ENCODE measurements at places on chromosomes 12 and 14.
A peak's percentile ranks its signal among the peaks of the same experiment; 100 is the strongest.

DNA sequence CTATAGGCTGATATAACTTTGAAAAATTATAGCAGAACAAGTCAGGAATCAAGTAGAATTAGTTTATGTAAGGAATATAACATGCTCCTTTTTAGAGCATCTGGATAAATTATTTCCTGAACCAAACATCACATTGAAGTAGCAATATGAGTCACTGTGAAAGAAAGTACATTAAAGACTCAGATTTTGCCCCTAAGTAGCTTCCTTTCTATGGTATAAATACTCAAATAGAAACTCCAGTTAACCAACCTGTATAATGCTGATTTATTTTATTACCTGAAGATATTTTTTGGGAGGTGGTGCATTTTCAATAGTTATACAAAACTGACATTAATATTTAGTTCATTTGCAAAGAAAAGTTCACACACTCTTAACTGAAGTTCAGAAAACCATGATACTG is 312.1 kb downstream of the ITPR2 start:
- no peak for DNase-seq
- no peak overlapping the region for H3K4me3 ChIP-seq
- peaks cover 18% of the 10 kb centered on the region for H3K4me1 ChIP-seq
- no peak overlapping the region for H3K27ac ChIP-seq
- H3K36me3 ChIP-seq: no peaks in the 10 kb centered on the region

GRCh38 chr12:4477129-4477528 is 31.5 kb upstream of the FGF6 start:
- H3K4me3 ChIP-seq: no peak overlapping the region
- H3K4me1 ChIP-seq: no peaks in the 10 kb centered on the region
- H3K27ac ChIP-seq: no peak overlapping the region
- no peaks in the 10 kb centered on the region for H3K27me3 ChIP-seq
- no peak for DNase-seq

GRCh38 chr12:63777340-63777739 is 2.4 kb upstream of the RXYLT1 start:
- no peak overlapping the region for H3K27ac ChIP-seq
- H3K36me3 ChIP-seq: no peaks in the 10 kb centered on the region
- H3K4me1 ChIP-seq: peaks cover 9% of the 10 kb centered on the region
- no peak for DNase-seq
- no peak overlapping the region for H3K4me3 ChIP-seq

DNA sequence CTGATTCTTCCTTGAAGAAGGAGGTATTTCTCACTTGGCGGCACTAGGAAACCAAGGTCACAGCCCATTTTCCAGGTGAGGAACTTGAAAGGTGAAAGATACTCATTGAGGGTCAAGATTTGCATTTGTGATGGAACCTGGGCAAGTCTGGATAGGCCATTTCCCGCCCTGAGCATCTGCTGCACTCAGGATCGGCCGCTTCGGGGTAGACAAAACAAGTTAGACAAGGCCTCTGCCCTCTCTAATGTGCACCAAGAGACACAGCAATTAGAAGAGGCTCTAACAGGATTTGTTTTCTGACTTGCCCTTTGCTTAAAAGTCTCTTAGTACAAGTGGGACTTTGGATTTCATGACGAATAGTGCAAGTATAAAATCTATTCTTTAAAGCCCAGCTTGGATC is 167.2 kb downstream of the KTN1 start:
- no peak overlapping the region for H3K27ac ChIP-seq
- H3K4me1 ChIP-seq: no peaks in the 10 kb centered on the region
- no peaks in the 10 kb centered on the region for H3K36me3 ChIP-seq
- no peak overlapping the region for H3K4me3 ChIP-seq

- no peaks in the 10 kb centered on the region for H3K4me1 ChIP-seq
- DNase-seq: no peak
- H3K27me3 ChIP-seq: no peaks in the 10 kb centered on the region
- H3K4me3 ChIP-seq: no peak overlapping the region
Measured at GRCh38 chr12:51188359-51189051, 15.6 kb upstream of the TFCP2 start.

DNA sequence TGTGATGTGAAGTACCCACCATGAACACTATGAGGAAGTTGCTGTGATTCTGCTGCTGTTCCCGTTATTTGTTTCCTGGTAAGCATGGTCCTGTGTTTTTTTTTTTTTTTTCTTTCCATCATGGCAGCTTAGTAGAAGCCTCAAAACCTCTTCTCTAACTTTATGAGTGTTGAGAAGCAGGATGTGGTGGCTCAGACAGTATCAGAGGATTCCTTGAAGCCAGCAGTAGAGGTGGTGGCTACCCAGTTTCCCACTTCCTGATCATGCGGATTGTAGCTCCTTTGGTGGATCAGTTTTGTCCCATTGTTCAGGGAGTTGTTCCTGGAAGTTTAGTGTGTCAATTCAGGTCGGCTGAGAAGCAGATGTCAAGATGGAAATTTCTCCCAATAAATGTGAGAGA is 175.8 kb downstream of the ATP23 start:
- no peaks in the 10 kb centered on the region for H3K27me3 ChIP-seq
- no peak for DNase-seq
- no peak overlapping the region for H3K4me3 ChIP-seq
- no peaks in the 10 kb centered on the region for H3K36me3 ChIP-seq
- no peaks in the 10 kb centered on the region for H3K4me1 ChIP-seq

DNA sequence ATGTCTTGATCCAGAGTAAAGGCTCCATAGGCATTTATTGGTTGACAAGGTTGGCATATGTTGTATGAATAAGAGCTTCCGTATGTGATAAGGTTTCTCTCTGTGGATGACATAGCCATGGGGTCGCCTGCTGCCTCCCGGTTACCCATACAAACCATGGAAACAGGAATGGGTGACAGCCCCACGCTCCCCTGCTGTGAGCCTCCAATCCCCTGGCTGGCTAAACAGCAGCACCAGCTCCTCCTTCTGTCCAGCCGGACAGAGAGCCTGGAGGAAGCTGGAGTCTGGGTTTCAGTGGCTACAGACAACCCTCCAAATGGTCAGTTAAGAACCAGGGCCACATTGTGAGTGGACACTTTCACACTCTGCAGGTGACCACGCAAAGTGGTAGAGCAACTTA is 131.1 kb downstream of the CALM1 start:
- no peak overlapping the region for H3K27ac ChIP-seq
- no peaks in the 10 kb centered on the region for H3K4me1 ChIP-seq
- H3K36me3 ChIP-seq: no peaks in the 10 kb centered on the region
- H3K27me3 ChIP-seq: no peaks in the 10 kb centered on the region

DNA sequence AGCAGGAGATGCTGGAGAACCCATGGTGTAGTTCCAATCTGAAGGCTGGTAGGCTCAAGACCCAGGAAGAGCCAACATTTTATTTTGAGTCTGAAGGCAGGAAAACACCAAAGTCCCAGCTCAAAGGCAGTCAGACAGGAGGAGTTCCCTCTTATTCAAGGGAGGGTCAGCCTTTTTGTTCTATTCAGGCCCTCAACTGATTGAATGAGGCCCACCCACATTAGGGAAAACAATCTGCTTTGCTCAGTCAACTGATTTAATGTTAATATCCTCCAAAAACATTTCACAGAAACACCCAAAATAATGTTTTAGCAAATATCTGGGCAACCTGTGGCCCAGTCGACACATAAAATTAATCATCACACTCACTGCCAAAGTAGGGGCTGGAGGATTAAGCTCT is 130.8 kb downstream of the LMNTD1 start:
- H3K27me3 ChIP-seq: no peaks in the 10 kb centered on the region
- H3K4me1 ChIP-seq: no peaks in the 10 kb centered on the region
- H3K27ac ChIP-seq: no peak overlapping the region
- no peak overlapping the region for H3K4me3 ChIP-seq
- DNase-seq: no peak
- no peaks in the 10 kb centered on the region for H3K36me3 ChIP-seq

- no peak overlapping the region for H3K4me3 ChIP-seq
- DNase-seq: no peak
- H3K27ac ChIP-seq: no peak overlapping the region
- no peaks in the 10 kb centered on the region for H3K36me3 ChIP-seq
- no peaks in the 10 kb centered on the region for H3K4me1 ChIP-seq
- no peaks in the 10 kb centered on the region for H3K27me3 ChIP-seq
Measured at GRCh38 chr12:68560851-68561422, 49.8 kb upstream of the RAP1B start.

- no peaks in the 10 kb centered on the region for H3K27me3 ChIP-seq
- no peaks in the 10 kb centered on the region for H3K4me1 ChIP-seq
- no peak for DNase-seq
Measured at GRCh38 chr12:76641961-76642360, 82.4 kb upstream of the OSBPL8 start.

DNA sequence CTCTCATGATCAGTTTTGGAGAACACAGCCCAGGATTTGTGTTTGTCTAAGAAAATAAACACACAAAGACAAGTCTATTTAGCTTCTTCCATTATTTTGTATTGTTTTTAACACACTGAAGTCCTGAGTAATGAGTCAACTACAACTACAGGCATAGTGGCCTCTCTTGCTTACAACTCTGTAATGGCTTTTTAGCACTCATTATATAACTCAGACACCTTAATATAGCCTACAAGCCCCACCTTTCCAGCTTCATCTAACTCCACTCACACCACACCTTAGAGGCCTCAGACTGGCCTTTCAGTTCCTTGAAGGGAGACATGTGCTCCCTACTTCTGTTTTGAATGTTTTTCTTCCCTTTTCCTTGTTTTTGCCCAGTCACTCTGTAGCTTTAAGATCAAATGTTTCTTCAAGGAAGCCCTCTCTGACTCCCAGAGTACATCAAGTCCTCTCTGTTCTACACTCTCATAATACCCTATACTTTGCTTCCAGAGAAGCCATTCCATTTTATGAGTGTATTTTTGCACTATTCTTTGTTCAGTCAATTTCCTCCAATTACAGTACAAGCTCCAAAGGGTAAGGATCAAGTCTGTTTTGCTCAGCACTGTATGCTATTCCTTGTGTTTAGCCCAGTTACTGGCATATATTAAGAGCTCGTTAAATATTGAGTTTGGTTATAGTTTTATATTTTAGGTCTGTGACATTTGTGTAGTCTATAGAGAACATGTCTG is 233.6 kb upstream of the ARHGAP5 start:
- H3K27ac ChIP-seq: no peak overlapping the region
- no peaks in the 10 kb centered on the region for H3K27me3 ChIP-seq
- H3K4me3 ChIP-seq: no peak overlapping the region
- no peak for DNase-seq
- H3K4me1 ChIP-seq: no peaks in the 10 kb centered on the region

- H3K36me3 ChIP-seq: no peaks in the 10 kb centered on the region
- H3K27me3 ChIP-seq: no peaks in the 10 kb centered on the region
- peak; percentile 94 for DNase-seq
- H3K4me1 ChIP-seq: no peaks in the 10 kb centered on the region
- H3K27ac ChIP-seq: peak within 1 kb of the TSS; percentile 67
- H3K4me3 ChIP-seq: peak within 1 kb of the TSS; percentile 80
Measured at GRCh38 chr12:34022079-34022830, at the start of gene ALG10. Gene ALG10, plus strand, starts transcription at chr12:34022496. Its CDS starts 104 bp downstream, at chr12:34022600.

DNA sequence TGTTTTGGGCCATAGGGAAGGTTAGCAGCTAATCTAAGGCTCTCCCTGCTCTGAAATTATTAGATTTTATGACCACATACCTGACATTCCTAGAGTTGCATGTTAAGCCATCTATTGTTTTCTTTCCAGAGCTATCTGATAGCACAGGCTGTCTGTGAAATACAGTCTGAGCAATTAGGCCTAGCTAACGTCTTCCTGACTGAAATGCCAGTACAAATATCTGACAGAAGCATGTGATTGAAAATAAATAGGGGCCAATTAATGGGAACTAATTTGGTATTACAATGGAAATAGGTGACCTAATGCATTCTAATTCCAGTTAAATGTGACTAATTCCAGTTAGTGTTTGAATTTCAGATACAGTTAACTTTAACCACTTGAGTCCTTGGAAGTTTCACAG is 115.2 kb downstream of the C12orf75 start:
- DNase-seq: no peak
- no peaks in the 10 kb centered on the region for H3K4me1 ChIP-seq
- no peaks in the 10 kb centered on the region for H3K27me3 ChIP-seq
- H3K4me3 ChIP-seq: no peak overlapping the region
- H3K27ac ChIP-seq: no peak overlapping the region

GRCh38 chr12:68291396-68292036 is 38.1 kb upstream of the IL22 start:
- H3K27ac ChIP-seq: no peak overlapping the region
- H3K4me1 ChIP-seq: peaks cover 22% of the 10 kb centered on the region
- no peak for DNase-seq
- no peak overlapping the region for H3K4me3 ChIP-seq

GRCh38 chr14:20400965-20401593 is 12.2 kb downstream of the TEP1 start:
- DNase-seq: no peak
- no peak overlapping the region for H3K27ac ChIP-seq
- peaks cover 6% of the 10 kb centered on the region for H3K4me1 ChIP-seq
- no peak overlapping the region for H3K4me3 ChIP-seq
- no peaks in the 10 kb centered on the region for H3K27me3 ChIP-seq
